ENCODE measurements at places on chromosomes 11 and 22.

GRCh38 chr11:83436855-83437254 lies 150.7 kb upstream of the CCDC90B start:
- no peak for DNase-seq

DNA sequence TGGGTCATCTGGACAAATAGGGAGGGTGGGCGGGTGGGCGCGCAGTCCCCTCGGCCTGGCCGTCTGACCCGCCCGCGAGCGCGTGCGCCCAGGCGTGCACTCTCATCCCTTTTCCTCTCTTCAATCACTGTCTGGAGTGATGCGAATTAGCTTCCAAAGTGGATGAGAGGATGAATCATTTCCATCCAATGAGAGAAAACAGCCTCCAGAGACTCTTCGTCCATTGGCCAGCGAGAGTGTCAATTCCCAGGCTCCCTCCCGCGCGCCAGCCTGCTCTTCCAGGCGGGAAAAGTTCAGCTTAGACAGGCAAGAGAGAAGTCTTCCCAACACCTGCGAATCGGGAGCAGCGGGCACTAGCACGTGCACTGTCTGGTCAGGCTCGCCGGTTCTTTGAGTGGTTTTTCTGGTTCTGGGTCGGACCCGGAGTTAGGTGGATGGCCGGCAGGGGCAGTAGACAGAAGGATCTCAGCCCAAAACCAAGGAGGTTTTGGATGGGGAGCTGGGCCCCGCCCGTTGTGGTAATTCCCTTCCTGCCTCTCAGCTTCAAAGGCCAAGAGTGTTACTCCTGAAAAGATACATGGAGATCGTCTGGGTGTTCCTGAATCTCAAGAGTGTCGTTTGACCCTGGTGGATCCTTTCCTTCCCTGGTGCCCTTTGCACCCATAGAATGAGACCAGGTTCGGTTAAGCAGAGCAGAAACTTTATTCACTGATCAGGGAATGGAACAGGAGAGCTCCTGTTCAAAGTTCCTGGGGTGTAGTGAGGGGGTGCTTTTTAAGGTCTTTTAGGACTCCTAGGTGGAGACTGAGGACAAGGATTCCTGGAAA lies 33.4 kb upstream of the GLYATL1 start:
- peak; percentile 85 for DNase-seq

DNA sequence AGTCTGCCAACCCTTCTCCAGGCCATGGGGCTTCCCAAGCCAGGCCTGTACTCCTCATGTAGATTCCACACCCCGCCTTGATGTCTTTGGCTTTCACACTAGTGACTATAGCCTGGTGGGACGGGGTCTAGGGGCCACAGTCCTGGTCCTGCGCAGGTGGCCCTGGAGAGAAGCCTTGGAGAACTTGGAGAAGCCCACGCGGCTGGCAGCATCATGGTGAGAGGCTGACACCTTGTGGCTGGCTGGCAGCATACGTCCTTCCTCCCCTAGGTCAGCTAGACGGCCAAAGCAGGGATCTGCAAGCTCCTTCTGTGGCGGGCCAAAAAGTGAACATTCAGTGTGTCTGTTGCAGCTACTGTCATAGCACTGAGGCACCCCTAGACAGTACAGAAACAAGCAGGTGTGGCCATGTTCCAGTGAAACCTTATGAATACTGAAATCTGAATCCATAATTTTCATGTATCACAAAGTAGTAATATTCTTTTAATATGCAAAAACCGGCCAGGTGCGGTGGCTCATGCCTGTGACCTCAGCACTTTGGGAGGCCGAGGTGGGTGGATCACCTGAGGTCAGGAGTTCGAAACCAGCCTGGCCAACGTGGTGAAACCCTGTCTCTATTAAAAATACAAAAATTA lies 42.0 kb downstream of the FAM83F start:
- no peak for DNase-seq

DNA sequence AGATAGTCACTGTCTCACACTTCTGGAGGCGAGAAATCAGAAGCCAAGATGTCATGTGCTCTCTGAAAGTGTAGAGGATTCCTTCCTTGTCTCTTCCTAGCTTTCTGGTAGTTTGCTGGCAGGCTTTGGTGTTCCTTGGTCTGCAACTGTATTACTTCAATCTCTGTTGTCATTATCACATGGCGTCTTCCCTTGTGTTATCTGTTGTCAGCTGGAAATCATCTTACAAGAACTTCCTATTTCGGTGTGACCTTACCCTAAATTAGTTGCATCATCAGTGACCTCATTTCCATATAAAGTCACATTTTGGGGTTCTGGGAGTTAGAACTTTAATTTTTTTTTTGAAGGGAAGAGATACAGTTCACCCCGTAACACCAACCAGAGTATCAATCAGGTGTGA lies 3.3 kb upstream of the LIN7C start:
- DNase-seq, result no peak

GRCh38 chr11:111365722-111366559 lies 13.1 kb downstream of the POU2AF1 start:
- no peak for DNase-seq

GRCh38 chr22:34736081-34736480 lies 329.9 kb upstream of the ISX start:
- no peak for DNase-seq

DNA sequence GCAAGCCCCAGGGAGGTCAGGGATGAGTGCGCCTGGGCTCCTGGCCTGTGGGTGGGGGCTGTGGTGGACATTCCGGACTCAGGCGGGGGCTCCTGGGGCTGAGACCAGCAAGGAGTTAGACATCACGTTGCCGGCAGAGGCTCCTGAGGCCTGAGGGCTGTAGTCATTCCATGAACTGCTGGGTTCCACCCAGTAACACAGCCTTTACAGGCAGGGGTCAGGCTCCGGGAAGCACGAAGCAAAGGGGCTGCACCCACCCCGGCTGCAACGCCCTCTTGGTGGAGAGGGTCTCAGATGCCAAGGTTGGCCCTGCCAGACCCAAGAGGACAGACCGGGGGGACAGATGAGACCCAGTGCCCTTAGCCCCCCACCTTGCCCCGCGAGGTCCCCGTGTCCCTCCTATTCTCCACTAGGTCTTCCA lies 9.0 kb downstream of the TNNT3 start:
- no peak for DNase-seq

DNA sequence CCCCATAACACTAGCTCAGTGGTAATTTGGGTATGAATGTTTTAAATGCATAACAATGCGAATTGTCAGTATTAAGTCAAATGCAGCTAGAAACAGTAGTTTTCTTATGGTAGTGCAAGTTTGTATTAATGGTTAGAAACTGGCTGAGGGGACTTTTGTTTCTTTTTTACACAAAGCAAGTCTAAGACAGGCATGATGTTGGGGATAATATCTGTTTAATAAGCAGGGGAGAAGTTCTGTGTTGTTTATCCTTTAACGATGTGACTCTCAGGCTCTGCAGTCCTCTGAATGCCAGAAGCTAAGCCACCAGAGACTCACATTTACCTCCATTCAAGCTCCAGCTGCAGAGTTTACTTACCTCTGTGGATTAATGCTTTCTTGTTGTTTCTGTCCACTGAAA lies 67.8 kb downstream of the SYT9 start:
- DNase-seq, result no peak
